ENCODE measurements at places on chromosomes 4 and X. TPM values are rescaled to one million over a fixed set of nuclear protein-coding genes. Genes with fewer than 3 reads are reported as not detected.

- DNase-seq: no peak
Measured at GRCh38 chrX:48957477-48957826, at the start of gene OTUD5. Gene OTUD5 (minus strand): TSS chrX:48957607. CDS start chrX:48957570, 37 bp downstream.

GRCh38 chr4:143294310-143294709 is 42.4 kb upstream of the GAB1 start:
- DNase-seq: no peak

DNA sequence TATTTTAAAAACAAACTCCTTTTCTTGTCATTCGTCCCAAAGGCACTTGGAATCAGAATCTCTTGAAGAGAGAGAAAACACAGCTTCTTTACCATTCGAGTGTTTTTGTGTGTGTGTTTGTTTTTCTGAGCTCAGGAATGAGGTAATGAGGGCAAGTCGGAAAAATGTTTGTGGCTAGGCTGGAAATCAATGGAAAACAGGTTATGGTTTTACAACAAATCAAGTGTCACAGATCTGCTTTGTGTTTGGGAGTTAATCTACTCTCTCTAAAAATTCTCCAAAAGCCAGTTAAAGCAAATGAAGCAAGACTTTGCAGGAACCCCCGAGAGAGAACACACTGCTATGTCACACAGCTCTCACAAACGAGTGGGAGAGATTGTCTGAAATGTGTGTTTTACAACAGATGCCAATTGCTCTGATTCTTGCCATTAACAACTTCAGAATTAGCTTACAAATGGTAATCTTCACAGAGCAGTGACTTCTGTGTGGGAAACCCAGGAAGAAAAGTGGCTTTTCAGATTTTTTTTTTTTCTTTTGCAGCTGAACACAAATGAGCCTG is 264.1 kb downstream of the CBLL2 start:
- DNase-seq: no peak

DNA sequence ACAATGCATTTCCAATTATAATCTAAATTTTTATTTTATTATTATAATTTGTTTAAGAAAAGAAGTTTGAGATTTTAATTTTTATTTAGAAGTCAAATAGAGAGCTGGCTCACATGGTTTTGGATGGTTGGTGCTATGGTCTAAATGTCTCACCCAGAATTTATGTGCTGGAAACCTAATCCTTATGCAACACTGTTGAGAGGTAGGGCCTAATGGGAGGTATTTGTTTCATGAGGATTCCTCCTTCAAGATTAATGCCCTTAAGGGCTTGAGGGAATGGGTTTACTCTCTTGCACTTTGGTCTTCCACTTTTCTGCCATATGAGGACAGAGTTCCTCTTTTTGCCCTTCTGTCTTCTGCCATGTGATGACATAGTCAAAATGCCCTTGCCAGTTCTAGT is 960.5 kb upstream of the IGFBP7 start:
- no peak for DNase-seq

GRCh38 chr4:5050520-5051277 is 581 bp upstream of the STK32B start:
- peak; percentile 35 for DNase-seq

GRCh38 chrX:115906276-115906675 is 264.3 kb upstream of the AGTR2 start:
- no peak for DNase-seq

GRCh38 chr4:1646690-1647089 is 37.4 kb downstream of the FAM53A start:
- no peak for DNase-seq

DNA sequence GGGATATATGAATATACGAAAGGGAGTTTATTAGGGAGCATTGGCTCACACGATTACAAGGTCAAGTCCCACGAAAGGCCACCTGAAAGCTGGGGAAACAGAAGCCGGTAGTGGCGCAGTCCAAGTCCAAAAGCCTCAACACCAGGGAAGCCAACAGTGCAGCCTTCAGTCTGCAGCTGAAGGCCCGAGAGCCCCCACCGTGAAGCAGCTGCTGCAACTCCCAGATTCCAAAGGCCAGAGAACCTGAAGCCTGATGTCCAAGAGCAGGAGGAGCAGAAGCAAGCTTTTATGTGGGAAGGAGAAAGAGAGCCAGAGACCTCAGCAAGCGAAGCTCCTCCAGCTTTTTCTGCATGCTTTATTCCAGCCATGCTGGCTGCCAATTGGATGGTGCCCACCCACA is 275.8 kb downstream of the PTTG2 start:
- no peak for DNase-seq

DNA sequence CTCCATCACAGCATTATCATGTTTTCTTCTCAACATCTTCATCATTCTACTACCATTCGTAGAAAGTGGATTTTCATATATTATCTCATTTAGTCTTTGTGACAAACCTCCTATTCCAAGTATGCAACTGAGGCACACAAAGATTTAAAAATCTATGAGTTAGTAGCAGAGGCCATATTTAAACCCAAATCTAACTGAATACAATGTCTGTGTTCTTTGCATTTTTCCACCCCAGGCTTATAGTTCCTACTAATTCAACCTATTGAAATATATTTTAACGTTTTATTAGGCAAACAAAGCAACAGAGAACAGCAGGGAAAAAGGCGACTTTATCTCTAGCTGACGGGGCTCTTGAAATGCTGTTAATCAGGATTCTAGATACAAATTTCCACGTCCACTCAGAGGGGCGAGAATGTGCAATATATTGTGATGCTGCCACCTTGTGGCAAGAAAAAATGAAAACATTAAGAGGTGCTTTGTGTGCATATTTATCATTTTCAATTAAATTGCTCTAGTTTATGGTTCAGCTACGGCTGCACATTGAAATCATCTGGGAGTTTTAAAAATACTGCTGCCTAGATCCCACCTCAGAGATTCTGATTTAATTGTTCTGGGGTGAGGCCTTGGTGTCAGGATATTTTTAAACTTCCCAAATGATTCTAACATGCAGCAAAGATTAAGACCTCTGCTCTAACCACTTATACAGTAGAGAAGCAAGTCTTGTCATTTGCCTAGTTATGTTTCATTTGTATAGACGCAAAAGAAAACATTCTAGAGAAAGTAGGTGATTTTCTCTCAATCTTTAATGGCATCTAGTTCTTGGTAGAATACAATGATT is 315.9 kb downstream of the MAPK10 start:
- DNase-seq: peak; percentile 69

- no peak for DNase-seq
Measured at GRCh38 chr4:14916554-14917297, 85.6 kb upstream of the CPEB2 start.

DNA sequence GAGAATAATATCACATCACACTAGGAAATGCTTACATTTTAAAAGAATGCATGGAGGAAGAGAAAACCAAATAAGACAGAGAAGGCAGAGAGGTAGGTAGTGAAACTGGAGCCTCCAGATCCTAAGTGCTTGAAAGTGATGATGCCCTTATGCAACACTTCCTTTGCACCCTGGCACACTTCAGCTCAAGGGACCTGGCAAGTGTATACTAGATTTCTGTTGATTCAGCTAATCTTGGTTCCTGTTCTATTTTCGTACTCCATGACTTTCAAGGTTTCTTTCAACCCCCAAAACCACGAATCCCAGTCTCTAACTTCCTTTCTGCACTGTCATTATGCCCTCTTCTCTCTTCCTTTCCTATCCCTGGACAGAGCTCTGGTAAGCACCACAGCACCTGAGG is 36.9 kb upstream of the SH3KBP1 start:
- DNase-seq: no peak

- DNase-seq: no peak
Measured at GRCh38 chr4:140819610-140820009, 63.4 kb upstream of the TBC1D9 start.

DNA sequence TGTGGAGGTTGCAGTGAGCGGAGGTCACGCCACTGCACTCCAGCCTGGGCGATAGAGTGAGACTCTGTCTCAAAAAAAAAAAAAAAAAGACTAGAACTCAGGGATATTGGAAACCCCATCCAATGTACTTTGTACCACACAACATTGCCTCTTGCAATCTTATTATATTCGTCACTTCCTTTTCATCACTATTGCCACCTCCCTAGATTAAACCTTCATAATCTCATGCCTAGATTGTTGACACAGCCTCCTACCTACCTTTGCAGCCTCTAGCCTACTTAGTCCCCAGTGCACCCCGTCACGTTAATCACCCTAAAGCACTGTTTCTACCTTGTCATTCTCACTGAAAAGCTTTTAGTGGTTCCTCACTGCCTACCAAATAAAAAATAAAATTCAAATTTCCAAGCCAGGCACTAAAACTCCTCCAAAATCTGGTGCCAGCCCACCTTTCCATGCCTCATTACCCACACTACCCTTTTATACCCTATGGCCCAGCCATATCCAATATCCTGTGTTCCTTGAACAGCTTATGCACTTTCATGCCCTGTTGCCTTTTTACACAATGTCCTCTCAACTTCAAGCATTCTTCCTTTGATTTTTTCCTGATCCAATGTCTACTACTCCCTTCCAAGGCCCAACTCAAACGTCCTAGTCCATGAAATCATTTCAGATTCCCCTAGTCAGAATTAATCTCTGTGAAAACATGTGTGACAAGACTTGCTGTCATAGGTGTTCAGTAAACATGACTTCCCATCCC is 23.6 kb upstream of the GJB1 start:
- DNase-seq: no peak

GRCh38 chrX:30196322-30196721 is 19.0 kb upstream of the MAGEB2 start:
- DNase-seq: no peak

DNA sequence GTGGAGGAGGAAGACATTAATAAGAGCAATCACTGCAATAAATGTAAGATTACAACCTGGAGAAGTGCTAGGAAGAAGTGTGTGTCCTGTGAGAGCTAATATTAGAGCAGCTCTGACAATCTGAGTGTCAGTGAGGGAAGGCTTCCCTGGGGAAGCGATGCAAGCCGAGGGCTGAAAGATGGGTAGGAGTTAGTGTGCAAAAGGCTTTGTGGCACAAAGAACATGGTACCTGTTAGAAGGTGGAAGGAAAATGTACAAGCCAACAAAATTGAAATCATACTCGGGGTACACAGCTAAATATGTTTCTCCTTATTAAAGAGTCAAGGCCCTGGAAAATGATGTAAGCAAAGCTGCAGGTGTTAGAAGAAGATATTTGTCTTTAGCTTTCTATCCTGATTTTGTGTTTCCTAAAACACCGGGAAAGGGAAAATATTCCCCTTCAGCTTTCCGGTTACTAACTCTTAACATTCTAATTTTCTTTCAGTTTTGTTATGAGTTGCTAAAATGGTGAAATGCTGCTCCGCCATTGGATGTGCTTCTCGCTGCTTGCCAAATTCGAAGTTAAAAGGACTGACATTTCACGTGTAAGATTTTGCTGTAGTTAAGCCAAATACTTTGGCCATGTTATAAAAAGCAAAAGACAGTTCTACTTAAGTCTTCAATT is 808 bp downstream of the THAP6 start:
- peak; percentile 45 for DNase-seq

Gene FRG2
- not detected for polyA plus RNA-seq

Gene CLOCK
- 3.7 TPM for polyA plus RNA-seq

Gene GABRG1
- polyA plus RNA-seq: not detected

Gene ADGRG2
- polyA plus RNA-seq: not detected
